ENCODE measurements at places on chromosomes 16 and 17.

- DNase-seq: no peak
Measured at GRCh38 chr17:63387656-63388340, 58.3 kb downstream of the CYB561 start.

- DNase-seq: no peak
Measured at GRCh38 chr16:55350984-55351383, 27.0 kb downstream of the IRX6 start.

DNA sequence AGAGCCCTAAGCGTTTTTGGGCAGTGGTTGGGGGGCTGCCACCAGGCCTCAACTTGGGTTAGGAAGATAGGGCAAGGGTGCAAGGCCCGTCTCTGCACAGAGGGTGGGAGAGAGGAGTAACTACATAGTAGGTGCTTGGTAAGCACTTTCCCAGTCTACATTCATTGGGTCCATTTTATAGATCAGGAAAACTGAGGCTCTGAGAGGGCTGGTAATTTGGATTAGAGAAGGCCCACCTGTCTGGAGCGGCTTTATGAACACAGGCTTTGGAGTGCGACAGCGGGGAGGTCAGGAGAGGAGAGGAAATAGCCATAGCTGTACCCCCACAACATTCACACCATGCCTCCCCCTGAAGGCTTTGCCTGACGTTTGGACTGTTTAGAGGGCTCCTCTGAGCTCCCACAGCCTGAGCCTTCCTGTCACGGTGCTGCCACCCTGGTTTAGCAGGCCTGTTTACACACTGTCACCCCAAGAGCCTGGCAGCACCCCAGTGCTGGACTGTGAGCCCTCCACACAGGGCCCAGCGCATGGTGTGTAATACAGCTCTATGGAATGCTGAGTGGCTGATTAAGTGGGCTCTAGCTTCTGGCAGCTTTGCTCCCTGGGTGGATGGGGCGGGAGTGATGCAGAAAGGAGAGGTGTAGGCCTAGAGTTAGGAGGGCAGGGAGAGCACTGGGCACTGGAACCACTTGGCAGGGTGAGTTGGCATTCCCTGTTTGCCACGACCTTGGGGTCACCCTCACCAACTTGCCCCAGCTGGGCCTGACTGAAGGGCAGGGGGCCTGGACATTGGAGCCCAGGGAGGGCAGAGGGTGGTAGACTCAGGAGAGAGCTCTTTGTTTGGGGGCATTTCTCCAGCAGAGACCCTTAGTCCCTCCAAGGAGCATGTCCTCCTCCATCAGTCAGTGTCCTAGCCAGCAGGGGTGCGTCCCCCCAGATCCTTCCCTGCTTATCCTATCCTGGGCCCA is 73.7 kb downstream of the RAI1 start:
- DNase-seq: no peak

DNA sequence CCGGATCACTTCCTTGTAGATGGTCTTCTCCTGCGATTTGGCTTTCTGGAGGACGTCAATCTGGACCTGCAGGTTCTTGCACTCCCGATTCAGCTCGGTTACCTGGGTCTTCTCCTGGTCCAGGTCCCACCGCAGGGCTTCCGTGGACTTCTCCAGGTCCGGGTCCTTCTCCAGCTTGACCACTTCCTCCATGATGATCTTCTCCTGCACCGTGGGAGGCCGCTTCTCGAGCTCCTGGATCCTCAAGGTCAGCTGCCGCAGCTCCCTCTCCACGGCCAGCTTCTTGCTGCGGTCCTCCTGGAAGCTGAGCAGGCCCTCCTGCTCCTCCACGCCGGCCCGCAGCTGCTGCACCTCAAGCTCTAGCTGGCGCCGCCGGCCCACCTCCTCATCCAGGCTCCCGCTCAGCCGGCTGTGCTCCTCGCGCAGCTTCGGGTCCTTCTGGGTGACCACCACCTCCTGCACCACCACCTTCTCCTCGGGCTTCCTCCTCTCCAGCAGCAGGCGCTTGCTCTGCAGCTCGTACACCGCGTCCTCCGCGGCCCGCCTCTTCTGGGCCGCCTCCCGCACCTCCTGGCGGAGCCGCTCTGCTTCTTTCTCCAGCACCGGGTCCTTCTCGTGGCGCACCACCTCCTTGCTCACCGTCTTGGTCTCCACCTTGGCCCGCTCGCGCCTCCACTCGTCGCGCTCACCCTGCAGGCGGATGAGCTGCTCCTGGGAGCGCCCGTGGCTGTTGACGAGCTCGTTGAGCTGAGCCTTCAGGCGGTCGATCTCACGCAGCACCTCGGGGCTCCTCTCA is 8.2 kb downstream of the CDK3 start:
- DNase-seq: no peak

DNA sequence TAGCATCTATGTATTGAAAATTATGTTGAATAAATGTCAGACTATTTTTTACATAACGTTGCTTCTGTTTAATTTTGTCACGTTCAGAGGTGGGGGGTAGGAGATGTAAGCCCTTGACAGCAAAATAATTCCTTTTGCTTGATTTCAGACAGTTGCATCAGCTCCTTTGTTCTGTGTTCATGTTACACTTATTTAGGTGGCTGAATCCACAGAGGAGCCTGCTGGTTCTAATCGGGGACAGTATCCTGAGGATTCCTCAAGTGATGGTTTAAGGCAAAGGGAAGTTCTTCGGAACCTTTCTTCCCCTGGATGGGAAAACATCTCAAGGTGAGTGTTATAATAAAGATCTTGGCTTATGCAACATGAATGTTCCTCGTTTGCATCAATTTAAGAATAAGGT is 4.5 kb downstream of the HERPUD1 start:
- DNase-seq: no peak

- no peak for DNase-seq
Measured at GRCh38 chr17:66739553-66739952, 95.4 kb upstream of the CACNG5 start.

DNA sequence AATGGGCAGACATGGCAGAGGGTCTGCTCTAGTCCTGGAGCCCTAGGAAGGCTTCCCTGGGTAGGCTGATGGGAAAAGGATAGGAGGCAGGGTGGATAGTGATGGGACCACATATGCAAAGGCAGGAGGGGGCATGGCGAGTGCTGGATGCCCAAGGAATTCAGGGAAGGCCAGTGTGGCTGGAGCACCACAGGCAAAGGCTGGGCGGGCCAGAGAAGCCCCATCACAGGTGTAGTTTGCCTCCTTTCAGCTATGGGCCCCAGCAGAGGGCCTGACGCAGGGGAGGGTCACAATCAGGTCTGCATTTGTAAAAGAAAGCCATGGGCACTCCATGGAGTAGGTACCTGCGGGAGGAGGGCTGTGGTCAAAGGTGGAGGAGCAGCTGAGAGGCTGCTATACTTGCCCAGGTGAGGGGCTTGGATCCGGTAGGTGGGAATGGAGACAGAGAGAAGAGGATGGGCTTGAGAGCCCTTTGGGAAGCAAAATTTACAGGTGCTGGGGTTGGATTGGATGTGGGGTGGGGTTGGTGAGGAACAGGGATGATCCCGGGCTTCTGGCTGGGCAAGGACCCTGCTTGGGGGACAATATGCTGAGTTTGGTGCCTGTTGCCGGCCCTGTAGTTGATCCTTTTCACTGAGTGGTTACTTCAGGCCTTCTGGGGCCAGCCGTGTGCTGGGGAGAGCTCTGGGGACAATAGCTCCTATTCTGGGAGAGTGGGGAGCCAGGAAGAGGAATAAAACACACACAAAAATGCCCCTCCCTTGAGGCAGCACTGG is 6.5 kb upstream of the COL1A1 start:
- no peak for DNase-seq

GRCh38 chr17:35183332-35183731 is 10.9 kb downstream of the SLC35G3 start:
- DNase-seq: no peak

GRCh38 chr17:32487473-32488176 is 832 bp downstream of the CDK5R1 start:
- DNase-seq: no peak

GRCh38 chr17:8073627-8074484 is 13.7 kb downstream of the ALOX12B start:
- no peak for DNase-seq

GRCh38 chr16:83350481-83350880 is 457.3 kb upstream of the HSBP1 start:
- DNase-seq: no peak

GRCh38 chr16:49292413-49292812 is 10.8 kb upstream of the CBLN1 start:
- no peak for DNase-seq

DNA sequence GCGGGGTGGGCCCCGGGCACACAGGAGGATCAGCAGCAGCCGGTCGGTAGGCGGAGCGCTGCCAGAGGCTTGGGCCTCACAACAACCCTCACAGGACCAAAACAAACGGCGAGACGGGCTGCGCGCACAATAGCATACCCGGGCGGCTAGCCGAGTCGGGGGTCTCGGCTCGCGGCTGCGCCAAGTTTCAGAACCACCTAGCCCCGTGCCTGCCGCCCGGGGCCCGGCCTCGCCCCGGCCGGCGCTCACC is 732 bp downstream of the ULK2 start:
- DNase-seq: no peak

GRCh38 chr17:38587203-38587602 is 18.5 kb downstream of the SRCIN1 start:
- DNase-seq: no peak

GRCh38 chr16:89598199-89598598 is 15.2 kb upstream of the DPEP1 start:
- no peak for DNase-seq

DNA sequence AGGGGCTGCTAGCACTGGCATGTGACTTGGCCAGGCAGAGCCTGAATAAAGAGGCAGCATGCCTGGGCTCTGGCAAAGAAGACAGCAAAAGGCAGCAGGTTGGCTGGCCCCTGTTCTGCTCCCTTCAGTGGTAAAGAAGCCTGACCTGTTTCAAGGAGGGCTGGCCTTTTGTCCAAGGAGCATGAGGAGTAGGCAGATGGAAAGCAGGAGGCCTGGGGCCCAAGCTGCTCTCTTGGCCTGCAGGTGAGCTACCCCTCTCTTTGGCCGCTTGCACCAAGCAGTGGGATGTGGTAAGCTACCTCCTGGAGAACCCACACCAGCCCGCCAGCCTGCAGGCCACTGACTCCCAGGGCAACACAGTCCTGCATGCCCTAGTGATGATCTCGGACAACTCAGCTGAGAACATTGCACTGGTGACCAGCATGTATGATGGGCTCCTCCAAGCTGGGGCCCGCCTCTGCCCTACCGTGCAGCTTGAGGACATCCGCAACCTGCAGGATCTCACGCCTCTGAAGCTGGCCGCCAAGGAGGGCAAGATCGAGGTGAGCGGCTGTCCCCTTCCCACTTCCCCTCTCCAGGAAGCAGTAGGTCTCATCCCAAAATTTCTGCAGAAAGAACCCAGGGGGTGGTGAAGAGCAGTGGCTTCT is 8.0 kb downstream of the TRPV2 start:
- no peak for DNase-seq

GRCh38 chr17:49442041-49442440 is 27.4 kb upstream of the PHB1 start:
- DNase-seq: no peak

DNA sequence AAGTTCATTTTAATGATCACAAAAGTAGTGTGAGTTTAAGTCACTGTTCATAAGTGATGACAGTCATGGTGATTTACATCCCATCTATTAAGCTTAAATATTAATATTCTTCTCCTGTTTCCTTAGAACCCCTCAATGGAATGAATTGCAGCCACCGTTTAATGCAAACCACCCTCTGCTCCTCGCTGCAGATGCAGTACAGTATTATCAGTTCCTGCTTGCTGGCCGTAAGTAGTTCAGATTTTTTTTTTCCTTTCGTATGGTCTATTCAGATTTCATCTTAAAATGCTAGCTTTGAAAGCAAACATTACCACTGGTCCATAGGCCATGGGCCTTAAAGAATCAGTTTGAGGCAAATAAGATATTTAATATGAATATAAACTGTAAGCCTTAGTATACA is 359.0 kb upstream of the TBX2 start:
- no peak for DNase-seq

DNA sequence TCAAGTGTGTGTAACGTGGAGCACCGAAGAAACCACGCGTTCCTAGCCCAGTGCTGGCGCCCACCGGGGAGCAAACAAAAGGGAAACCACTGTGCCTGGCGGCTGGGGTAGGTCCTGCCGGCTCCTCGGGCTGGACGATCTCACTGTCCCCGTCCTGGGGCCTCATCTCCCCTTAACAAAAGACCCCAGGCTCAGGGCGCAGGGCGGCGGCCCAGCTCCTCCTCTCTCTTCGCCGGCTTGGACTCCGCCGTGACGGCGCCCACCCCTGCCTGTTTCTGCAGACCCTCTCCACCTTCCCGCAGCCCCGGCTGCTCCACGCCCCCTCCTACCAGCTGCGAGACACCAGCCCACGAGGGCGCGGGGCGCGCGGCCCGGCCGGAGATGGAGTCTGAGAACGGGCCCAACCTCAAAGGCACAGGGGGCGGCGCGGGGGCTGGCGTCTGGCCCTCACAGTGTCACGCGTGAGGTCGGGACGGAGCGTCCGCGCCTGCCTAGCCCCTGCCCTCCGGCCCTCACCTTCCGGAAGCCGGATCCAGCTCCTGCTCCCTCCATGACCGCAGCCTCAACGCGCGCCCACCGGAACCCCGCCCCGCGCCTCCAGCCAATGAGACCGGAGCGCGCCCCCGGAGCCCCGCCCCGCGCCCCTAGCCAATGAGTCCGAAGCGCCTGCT is at the start of gene CENPX:
Gene CENPX, minus strand, starts transcription at position 569 of the 671 bp plus-strand sequence. Its CDS starts 17 bp downstream, at position 552.
- DNase-seq: no peak

GRCh38 chr17:63832014-63832413 is 4.6 kb upstream of the FTSJ3 start:
- DNase-seq: no peak

GRCh38 chr16:14129502-14129901 is 58.4 kb downstream of the MRTFB start:
- no peak for DNase-seq

GRCh38 chr17:42913522-42913921 is 12.9 kb downstream of the G6PC1 start:
- no peak for DNase-seq

GRCh38 chr17:65334406-65334805 is 197.2 kb downstream of the RGS9 start:
- no peak for DNase-seq

DNA sequence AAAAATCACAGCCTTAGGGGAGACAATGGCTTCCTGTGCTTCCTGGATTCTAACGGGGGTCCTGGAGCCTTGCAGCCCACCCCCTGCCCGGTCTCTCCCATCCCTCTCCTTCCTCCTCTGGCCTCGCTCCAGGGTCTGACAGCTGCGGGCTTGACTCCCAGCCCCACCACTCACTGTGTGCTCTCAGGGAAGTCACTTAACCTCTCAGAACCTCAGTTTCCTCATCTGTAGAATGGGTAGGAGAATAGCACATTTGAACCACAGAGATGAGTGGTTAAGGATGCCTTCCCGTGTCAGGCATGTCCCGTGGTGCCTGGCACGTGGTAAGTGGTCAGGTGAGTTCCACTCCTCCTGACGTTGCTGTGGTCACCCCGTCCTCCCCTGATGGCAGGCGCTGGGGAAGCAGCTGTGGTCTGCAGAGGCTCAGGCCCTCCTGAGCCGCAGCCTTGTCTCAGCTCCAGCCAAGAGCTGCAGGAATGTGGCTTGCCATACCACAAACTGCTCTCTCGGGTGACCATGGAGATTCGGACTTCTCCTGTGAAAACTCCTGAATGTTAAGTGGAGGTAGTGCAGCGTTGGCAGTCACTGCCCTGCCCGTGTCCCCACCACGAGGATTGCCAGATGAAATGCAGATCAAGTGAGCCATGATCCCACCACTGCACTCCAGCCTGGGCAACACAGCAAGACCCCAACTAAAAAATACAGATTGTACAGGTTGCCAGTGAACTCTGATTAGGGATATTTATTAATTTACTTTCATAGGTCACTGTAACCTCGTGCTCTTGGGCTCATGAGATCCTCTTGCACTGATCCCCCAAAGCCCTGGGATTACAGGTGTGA is 85.7 kb downstream of the NT5M start:
- no peak for DNase-seq

GRCh38 chr17:47982645-47983390 is 11.9 kb downstream of the CDK5RAP3 start:
- no peak for DNase-seq

Data from NCI-H2029 treated with DMSO at 0.1 percent for 48 hours (cell line).